ENCODE measurements at places on chromosomes 11 and 22. TPM values are rescaled to one million over a fixed set of nuclear protein-coding genes. Genes with fewer than 3 reads are reported as not detected.

Gene SLC17A6
- polyA plus RNA-seq: not detected

Gene C11orf91
- not detected for polyA plus RNA-seq

DNA sequence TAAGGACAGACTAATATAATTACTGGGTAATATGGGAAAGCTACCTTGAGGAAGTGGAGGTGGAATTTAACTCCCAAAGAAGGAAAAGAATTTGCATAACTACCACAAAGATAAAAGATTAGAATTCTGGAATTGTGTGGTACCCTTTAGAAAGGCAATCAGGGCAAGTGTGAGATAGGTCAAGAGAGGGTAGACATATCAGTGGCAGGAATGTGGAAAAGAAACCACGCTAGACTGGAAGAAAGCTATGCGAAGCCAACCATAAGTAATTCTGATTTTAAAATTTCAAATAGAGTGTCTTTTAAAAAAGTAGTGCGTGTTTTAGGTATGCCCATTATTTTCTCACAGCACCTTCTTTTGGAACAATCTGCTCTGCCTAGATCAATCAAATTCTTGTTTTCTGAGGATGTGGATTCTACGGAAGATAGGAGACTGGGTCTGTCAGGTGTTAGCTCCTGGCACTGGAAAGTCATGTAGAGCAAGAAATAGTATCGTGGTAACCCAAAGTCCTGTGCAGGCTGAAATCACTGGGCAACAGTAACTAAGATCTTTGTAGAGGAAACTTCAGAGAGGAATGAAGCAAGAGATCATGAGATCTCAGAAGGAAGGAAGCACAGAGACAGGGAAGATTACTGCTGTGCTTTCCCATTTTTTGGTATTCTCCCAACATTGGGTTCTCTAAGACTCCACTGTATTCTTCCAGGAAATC, 111.3 kb upstream of the MTMR2 start:
- no peak for DNase-seq

DNA sequence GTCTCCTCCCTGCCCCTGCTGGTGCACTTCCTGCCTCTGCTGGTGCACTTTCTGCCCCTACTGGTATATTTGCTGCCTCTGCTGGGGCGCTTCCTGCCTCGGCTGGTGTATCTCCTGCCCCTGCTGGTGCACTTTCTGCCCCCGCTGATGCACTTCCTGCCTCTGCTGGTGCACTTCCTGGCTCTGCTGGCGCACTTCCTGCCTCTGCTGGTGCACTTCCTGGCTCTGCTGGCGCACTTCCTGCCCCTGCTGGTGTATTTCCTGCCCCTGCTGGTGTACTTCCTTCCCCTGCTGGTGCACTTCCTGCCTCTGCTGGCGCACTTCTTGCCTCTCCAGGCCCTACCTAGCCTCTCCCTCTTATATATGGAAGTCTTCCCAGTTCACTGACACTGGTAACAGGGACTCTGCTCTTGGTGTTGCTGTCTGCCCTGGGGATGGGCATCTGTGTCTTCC, 10.1 kb downstream of the MTFP1 start:
- no peak for DNase-seq

- DNase-seq: no peak
Measured at GRCh38 chr11:44171518-44171917, 76.0 kb downstream of the EXT2 start.

DNA sequence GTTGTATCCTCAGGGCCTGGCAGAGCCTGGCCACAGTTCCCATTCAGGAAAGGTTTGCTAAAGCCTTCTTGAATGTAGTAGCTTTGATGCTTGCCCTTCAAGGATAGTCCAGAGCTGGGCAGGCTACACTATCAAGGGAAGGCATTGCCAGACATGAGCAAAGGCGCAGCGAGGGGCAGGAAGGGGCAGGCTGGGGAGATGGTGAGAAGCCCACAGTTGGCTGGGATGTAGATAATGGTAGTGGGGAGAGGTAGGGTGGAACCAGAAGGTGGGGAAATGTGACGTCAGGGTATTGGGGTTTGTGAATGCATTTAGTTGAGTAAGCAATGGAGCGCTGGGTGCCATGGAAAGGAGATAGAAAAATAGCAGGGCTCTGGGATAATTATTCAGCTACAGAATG, 28.6 kb downstream of the LRRC32 start:
- DNase-seq: no peak

DNA sequence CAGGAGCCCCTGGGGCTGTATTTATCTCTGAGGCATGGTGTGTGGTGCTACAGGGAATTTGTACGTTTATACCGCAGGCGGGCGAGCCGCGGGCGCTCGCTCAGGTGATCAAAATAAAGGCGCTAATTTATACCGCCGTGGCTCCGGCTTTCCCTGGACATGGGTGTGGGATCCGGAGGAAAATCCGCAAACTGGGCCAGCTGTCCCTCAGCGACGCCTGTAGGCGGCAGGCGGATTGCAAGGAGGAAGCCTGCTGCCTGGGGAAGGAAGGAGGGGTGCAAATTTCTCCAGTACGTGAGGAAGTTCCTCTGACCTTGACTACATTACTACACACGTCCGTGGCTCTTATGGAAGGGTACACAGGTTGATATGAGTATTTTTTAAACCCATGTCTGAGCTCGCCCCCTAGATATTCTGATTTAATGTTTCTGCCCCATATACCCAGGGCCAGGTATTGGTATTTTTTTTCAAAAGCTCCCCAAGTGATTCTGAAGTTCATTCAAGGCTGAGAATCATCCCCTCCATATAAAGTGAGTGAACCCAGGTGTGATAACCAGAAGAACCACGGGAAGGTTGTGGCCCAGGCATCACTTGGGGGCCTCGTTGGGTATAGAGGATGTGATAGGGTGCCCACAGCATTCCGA, 2.8 kb downstream of the MYOD1 start:
- DNase-seq: no peak

- no peak for DNase-seq
Measured at GRCh38 chr22:35528927-35529326, 11.7 kb upstream of the RASD2 start.
